ENCODE measurements at places on chromosomes 7 and 10.

DNA sequence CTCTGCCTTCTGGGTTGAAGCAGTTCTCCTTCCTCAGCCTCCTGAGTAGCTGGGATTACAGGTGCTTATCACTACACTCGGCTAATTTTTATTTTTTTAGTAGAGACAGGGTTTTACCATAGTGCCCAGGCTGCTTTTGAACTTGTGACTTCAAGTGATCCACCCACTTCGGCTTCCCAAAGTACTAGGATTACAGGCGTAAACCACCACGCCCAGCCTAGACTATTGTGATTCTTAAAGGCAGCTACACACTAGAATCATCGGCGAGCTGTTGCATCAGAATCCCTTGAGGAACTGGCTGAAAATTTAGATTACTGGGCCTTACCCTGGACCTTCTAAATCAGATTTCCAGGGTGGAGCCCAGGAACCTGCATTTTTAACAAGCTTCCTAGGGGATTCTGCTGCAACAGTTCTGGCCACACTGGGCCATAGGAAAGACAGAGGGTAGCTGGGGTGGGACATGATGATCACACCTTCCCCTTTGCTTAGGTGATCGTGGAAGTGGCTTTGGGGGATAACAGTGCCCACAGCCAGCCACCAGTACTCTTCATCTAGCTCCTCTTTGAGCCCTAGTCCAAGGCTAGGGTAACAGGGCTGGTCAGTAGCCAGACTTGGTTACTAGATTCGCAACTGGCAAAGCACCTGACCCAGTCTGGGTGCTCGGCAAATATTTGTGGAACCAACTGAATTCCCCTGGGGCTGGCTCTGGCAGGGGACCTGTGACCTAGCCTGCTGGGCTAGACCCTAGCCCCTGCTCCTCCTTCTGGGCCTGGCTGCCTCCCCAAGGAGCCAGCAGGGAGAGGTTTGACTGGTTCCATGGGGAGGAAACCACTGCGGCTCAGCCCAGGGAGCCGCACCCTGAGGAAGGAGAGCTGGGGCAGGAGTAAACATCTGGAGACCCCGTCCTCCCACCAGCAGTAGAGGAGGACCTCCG lies 67.1 kb upstream of the DUSP5 start:
- DNase-seq = no peak

- no peak for DNase-seq
Measured at GRCh38 chr7:18290223-18290622, 205.3 kb upstream of the HDAC9 start.

GRCh38 chr7:51219261-51219988 lies 97.2 kb downstream of the COBL start:
- no peak for DNase-seq

DNA sequence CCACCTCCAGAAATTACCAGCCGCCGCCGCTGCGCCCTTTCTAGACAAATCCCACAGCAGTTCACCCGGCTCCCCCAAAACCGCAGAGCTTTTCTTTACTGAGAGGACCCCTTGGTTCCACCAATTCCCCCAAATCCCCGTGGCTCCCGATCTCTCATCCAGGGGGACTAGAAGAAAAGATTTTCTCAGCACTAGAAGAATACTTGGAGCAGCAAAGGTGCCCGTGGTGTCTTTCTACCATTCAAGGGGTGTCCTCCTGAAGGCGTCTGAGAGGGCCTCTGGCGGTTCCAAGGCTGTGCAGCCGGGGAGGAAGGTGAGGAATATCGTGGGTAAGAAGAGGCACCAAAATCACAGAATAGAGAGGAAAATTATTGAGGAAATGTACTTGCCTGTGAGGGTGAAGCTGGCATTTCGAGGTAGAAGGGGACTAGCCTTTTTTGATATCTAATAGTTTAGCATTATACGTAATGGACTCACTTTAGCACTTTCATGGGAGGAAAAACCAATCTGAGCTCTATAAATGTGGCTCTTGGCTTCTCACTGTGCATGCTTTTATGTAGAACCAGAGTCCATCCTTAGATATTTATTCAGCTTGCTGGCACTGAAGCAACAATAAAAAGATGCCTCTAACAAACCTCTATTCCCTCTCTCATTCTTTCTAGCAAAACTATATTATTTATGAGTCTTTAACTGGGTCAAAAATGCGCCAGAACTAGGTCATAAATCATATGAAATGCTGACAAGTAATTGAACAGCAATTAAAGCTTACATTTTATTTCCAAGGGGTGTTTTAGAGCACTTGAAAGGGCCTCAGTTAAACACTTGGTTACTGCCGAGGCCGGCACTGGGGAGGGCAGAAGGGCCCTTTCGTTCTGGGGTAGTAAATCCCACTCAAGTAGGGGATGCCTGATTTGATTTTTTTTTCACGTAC lies 13.8 kb upstream of the HOXA2 start:
- no peak for DNase-seq

- no peak for DNase-seq
Measured at GRCh38 chr10:50579491-50580261, 44.1 kb downstream of the SGMS1 start.

DNA sequence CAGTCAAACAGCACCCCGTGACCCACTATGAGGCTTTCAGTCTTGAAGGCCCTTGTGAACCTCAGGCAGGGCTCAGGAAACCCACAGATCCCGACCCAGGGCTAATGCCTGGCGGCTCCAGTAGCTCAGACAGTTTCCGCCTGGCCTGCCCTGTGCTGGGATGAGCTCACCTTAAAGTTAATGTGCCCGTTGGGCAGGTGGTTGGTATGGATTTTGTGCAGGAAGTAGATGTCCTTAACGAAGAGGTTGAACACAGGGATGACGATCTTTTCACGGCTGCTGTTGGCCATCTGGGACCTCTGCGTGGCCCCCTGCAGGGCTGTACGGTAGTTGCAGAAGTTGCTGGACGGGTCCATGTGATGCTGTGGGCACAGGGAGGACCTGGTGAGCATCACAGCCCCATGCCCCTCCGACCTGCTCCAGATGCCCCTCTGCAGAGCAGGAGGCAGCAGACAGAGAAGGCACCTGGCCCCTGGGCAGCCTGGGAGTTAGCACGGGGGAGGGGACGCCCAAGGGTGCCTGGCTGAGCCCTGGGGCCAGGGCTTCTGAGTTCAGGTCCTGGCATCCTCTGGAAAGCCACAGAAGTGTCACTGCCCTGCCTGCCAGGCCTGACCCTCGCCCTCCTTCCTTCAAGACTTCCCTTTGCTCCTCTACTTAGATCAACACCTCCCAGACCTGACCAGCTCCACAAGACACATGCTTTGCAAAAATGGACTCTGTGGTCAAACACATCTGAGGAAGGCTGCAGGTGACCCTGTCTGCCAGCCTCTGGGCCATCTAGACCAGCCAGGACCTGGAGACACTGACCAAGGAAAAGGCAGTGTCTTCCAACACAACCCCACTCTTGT lies 59.8 kb downstream of the CSGALNACT2 start:
- no peak for DNase-seq

- DNase-seq = no peak
Measured at GRCh38 chr7:44285561-44285960, 39.8 kb downstream of the CAMK2B start.

DNA sequence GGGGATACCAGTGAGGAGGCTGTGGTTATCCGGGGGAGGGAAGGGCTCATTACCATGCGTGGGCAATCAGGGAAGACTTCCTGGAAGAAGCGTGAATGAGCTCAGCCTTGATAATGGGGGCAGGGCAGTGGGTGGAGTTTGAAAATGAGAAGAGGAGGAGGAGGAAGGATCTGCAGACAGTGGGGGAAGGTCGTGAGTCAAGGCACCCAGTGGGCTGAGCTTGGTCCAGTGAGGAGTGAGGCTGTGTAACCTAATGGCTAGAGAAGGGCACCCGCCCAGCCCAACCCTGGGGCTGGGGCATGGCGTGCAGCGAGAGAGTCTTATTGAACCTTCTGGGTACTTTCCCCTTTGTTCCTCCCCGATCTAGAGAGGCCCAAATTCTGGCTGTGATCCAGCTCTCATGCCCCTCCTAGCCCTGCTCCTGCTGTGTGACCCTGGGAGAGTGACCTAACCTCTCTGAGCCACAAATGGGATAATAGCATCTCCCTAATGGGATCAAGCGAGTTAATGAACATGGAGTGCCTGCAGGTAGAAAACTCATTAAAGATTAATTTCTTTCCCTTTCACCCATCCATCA lies 31.5 kb downstream of the CLIP2 start:
- DNase-seq = no peak

Data from NCI-H2081 treated with DMSO at 0.1 percent for 48 hours (cell line).